ENCODE measurements at places on chromosomes 16 and 17.

DNA sequence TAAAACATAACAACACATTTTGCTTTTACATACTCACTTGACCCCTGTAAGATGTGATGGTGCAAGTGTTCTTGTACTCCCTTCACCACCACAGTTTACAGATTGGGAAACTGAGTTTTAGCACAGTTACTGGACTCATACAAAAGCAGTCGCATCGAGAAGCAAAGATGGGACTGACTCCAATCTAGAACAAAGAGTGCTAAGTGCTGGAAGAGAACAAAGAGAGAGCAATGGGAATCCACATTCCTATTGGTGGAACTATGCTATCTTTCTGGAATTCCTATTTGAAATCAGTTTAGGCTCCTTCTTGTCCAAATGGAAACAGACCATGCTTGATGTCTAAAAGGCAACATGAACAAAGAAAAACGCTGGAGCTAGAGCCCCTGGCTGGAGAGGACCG, 9.1 kb downstream of the TOM1L2 start:
- no peak for DNase-seq

- DNase-seq, result no peak
Observed at GRCh38 chr16:74756203-74756602, 18.4 kb downstream of the FA2H start.

DNA sequence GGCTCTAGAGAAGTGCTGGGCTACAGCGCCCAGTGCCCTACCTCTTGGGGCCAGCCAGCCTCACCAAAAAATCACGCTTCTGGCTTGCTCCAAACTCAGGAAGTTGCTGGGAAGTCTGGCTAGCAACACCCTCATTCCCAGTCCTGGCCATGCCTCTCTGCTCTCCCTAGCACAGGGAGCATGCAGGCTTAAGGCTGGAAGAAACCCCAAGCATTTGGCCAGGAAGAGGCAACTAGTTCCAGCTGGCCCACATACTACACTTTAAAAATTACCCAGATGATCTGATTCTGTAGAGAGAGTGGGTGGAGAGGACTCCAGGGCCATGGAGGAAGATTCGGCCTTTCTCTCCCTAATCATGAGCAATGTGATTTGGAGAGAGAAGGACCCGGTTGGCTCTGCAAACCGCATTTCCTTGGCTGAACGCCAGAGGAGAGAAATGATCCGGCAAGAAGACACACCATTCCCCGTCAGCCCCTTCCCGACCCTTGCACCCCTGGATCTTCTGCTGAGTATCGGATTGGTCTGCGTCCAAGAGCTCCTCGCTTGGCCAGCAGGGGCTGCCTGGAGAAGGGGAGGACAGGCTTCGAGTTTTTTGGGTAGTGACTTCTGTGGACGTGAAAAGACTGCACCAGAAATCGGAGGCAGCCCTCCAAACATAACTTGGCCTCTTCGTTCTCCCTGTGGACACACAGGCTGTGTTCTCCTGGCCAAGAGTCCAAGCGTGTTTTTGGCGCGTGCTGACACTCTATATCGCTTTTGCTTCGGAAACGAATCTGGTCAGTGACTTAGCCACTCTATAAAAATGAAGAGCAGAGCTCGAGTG, 406.3 kb downstream of the WWOX start:
- no peak for DNase-seq

DNA sequence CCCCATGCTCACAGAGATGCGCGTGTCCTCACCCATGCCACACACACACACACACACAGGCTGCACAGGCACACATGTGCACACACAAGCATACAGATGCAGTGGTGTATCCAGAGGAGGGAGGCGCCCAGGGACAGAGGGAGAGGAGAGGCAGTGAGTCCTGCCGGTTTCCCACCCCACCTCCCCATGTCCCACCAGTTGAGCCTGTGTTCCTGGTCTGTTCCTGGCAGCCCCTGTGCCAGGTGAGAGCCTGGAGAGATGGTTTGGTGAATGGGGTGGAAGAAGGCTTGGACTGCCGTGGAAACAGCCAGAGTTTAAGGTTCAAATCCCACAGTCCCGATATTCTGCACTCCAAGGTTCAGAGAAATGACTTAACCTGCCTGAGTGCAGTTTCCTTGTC, 10.2 kb upstream of the FADS6 start:
- no peak for DNase-seq

DNA sequence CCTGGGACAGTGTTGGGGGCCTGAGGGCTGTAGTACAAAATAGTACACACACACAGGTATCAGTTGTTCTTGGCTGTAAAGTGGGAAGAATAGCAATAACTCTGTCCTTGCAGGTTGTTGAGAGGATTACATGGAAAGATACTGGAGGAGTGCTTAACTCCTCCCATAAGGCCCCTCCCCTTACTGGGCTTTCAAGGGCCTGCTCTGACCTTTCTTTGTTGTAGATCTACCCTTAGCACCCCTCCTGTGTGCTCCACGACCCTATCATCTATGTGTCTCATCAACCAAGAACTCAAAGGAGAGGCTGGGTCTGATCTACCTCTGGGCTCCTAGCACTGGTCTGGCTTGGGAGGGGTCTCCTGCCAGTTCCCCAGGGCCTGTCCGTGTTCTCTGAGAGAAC, 8.3 kb upstream of the EDC4 start:
- no peak for DNase-seq

GRCh38 chr17:41731836-41732235, 2.6 kb downstream of the HAP1 start:
- no peak for DNase-seq

DNA sequence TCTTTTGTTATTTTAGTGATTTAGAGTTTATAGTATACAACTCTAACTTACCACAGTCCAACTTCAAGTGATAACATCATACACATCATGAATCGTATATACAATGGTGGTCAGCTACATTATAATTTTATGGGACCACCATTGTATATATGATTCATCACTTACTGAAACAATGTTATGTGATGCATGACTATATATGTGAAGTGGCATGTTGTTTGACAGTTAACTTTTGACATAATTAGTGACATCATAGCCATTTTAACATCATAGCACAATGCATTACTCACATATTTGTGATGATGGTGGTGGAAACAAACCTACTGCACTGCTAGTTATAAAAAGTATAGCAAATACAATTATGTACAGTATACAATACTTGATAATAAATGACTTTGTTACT, 21.9 kb downstream of the DYNLL2 start:
- DNase-seq, result no peak

GRCh38 chr17:6276711-6277110, 158.2 kb downstream of the AIPL1 start:
- DNase-seq, result no peak

DNA sequence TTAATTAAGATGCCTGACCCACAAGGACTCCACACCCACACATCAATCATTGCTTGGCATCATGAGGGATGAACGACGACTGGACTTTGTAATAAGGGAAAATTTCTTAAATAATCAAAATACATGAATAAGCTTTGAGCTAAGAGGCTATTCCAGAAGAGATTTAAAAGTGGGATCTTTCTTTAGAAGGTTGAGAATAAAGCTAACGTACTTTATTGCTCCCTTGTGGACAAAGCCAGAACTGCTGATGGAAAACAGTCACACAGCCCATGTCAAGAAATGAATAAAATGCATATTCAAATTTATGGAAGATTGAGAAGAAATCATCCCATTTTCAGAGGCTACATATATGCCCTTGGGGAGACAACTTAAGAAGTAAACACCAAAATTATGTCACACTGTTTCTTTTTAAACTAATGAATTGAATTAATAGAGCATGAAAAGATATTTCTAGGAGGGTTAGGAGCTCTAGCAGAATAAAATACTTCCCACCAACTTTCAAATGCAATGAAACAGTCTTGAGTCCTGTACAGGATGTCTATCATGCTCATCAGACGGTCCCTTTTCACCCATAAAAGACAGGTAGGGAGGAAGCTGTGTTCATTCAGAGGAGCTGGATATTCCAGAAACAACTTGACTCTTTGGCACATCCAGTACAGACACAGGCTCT, 60.2 kb upstream of the PHOSPHO1 start:
- no peak for DNase-seq

DNA sequence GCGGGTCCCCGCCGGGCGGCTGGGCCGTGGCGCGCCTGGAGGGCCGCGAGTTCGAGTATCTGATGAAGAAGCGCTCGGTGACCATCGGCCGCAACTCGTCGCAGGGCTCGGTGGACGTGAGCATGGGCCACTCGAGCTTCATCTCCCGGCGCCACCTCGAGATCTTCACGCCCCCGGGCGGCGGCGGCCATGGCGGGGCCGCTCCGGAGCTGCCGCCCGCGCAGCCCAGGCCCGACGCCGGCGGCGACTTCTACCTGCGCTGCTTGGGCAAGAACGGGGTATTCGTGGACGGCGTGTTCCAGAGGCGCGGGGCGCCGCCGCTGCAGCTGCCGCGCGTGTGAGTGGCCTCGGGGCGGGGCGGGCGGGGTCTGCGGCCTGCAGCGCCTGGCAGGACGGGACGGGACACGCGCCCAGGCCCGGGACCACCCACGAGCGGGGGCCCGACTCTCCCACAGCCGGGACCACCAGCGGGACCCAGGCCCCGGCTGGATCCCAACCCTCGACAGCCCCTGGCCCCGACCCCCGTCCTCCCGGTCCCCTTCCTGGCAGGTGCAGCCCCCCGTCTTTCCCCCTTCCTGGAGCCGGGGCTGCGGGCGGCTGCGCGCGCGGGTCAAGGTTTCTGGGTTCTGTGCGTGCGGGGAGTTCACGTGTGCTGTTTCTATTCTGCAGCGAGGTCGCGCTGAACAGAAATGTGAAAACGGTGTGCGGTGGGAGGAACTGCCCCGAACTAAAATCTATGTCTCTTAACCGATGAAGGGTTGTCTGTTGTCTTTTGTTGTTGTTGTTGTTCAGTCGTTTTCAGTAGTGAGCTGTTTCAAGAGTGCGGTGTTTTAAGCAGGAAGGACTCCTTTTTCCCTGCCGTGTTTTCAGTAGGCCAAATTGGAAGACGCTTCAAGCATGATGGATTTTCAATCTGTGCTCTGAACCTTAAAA, 705 bp downstream of the FOXK2 start:
- peak; percentile 31 for DNase-seq

All from stimulated activated CD8-positive, alpha-beta memory T cell treated with anti-CD3 and anti-CD28 coated beads, Interleukin-2, amount 100 ng/mL, for 1 hour (primary cell).